Stimulated activated CD4-positive, alpha-beta T cell treated with anti-CD3 and anti-CD28 coated beads, TNF-alpha, amount 100 ng/mL, for 1 hour (primary cell): ENCODE measurements at places on chromosomes 7 and 10.

- DNase-seq: no peak
Measured at GRCh38 chr7:108093341-108093740, 36.8 kb downstream of the LAMB4 start.

- no peak for DNase-seq
Measured at GRCh38 chr7:33952824-33953223, 47.5 kb downstream of the BMPER start.

GRCh38 chr10:61786728-61787127 lies 114.8 kb upstream of the ARID5B start:
- DNase-seq: no peak

GRCh38 chr7:100513212-100513810 lies 25.7 kb upstream of the AGFG2 start:
- DNase-seq: no peak

GRCh38 chr10:98664329-98665042 lies 217.8 kb upstream of the HPS1 start:
- DNase-seq: no peak

DNA sequence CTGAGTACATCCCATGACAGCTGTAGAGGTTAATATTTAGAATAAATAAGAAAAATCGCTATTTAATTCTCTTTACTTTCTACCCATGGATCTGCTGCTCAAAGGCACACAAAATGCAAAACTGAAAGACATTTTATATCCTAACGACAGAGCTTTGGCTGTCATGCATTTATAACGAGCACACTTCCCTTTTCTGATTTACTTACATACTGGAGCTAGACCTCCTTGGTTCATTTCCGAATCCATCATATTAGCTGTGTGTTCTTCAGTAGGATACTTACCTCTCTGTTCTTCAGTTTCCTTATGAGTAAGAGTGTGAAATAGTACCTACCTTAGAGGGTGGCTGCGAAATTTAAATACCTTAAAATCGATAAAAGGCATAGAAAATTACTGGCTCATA lies 10.9 kb downstream of the CALCR start:
- DNase-seq: no peak

- DNase-seq: no peak
Measured at GRCh38 chr7:147089051-147089461, 972.5 kb downstream of the CNTNAP2 start.

- no peak for DNase-seq
Measured at GRCh38 chr7:93053209-93053948, 64.4 kb downstream of the SAMD9 start.

GRCh38 chr7:41093141-41093540 lies 609.7 kb downstream of the INHBA start:
- no peak for DNase-seq

GRCh38 chr10:7457478-7458316 lies 46.9 kb upstream of the SFMBT2 start:
- no peak for DNase-seq

- no peak for DNase-seq
Measured at GRCh38 chr10:81680359-81680758, 194.6 kb upstream of the NRG3 start.
